Epithelial cell of proximal tubule (primary cell): ENCODE measurements at places on chromosomes 2 and 18. TPM values are rescaled to one million over a fixed set of nuclear protein-coding genes. Genes with fewer than 3 reads are reported as not detected.

DNA sequence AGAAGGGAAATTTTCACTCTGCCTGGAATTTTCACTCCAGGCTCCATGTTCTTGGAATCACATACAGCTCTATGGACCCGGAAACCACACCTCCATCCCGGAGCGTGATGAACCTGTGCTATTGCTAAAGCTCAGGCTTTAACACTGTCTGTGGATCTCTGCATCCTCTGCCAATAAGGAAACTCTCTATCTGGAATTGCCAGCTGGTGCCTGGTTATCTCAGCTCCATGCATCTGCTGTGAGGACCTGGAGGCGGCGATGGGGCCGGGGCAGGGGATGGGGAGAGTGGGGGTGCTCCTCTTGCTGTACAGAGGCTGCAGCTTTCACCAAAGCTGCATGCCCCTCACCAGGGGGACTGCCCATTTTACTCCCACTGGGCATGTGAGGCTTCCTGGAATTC is 754.0 kb upstream of the SOX11 start:
- DNase-seq = no peak

CHST9 gene
- total RNA-seq = 2.1 and 3.7 TPM in 2 replicates

TTC39C gene
- total RNA-seq = 11.2 and 26.0 TPM in 2 replicates

REEP1 gene
- total RNA-seq = 0.35 and 2.2 TPM in 2 replicates

FABP1 gene
- not detected in 2 replicates for total RNA-seq
